ENCODE measurements at places on chromosomes 6 and 20. TPM values are rescaled to one million over a fixed set of nuclear protein-coding genes. Genes with fewer than 3 reads are reported as not detected.

DNA sequence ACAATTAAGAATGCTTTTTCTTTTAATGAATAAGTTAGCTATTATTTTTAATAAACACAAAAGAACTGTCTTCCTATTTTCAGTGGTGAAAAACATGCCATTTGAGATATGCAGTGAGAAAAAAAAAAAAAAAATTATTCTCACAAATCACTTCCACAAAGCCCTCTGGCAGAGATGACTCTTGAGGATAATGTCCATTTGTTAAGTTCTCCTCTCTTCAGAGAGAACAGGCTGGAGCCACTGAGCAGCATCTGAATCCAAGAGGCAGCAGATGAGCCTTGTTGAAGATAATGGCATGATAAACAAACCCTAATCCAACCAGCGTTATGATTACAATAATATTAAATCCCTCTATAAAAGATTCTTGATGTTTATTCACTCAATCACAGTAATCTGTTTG, 105.0 kb downstream of the PTPRK start:
- no peak for DNase-seq

- peak; percentile 94 for DNase-seq
Measured at GRCh38 chr6:44234101-44235025, 11.0 kb downstream of the SLC29A1 start.

Gene PPP1R3G
- total RNA-seq = 0.40 TPM

Gene TNFRSF6B
- 0.40 TPM for total RNA-seq

Gene CDH22
- total RNA-seq = 0.08 TPM

Gene PACRG
- total RNA-seq = 1.8 TPM

DNA sequence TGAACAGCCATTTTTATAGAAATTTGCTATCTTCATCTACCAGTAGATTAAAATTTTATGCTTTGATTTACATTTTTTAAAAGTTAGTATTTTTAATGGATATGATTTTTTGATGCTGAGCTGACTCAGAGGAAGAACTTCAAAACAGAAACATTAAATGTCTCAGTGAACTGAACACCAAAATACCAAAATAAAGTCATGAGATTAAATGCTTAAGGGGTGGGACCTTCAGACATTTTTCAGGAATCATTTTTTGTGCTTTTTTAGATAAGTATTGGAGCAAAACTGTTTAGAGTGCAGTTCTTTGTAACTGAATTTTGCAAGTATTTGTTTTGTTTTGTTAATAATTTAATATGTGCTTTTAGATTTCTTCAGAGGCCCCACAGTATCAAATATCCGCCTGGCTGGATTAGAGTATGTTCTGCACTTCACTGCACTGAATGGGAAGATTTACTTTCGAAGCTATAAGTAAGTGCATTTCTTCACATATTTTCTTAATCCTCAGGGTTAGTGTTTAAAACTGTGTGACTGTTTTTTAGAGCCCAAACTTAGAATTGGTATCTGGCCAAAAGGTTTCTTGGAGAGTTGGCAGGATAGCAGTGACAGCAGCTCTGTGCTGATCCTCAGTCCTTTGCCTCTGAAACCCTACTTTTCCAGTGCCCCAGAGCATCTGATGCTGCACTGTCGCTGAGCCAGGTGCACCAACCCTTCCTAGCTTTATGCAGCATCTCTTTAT, 33.7 kb downstream of the RPF2 start:
- no peak for DNase-seq

Gene RAET1G
- total RNA-seq = not detected

DNA sequence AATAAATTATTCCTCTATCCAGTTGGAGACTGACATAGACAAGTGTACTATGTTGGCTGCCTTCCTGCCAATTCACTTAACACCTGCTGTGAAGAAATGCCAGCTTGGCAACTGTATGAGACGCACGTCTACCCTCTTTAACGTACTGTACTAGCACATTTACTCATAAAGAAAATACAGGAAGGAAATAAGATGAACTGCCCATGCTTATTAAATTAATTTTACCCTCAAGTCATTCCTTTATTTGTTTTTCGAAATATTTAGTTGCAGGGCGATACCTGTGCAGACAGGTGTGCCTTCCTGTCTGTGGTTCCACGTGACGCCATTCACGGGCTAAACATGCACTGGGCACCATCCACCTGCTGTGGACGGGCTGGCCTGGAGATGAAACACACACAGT, 52.0 kb downstream of the PSMG4 start:
- DNase-seq = no peak

Gene ADGRF1
- total RNA-seq = 0.45 TPM

- DNase-seq = no peak
Measured at GRCh38 chr20:19008497-19008896, 194.9 kb downstream of the SCP2D1 start.

DNA sequence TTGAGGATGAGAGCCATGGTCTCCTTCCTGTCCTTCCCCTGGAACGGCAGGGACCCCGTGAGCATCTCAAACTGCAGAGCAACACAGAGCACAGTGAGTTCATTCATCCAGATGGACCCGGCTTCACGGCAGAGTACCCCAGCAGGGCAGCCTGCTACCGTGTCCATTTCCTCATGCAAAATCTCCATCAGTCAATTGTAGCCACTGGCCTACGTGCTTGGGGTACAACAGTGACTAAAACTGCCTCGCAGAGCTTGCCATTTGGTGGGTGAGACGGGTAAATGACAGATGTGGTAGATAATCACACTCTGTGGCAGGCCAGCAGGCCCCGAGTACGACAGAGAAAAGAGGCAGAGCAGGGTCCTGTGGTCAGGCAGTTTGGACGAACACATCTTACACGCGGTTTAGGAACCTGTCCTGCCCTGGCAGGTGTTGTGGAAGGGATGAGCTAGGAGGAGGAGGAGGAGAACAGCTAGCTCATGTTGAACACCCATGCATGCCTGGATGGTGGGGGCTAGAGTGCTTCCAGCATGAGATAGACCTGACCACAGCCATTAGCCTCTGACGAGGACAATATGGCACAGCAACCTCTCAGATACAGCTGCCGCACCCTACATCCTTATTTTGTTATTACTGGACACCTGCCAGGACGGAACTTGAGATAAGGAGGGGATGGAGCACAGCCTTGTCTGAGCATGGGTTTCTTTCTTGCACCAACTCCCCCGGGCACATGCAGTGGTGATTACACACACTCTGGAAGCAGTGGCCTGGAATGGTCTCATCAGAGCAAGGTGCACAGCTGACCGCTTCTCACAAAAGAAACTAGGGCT, 95.6 kb downstream of the RAMACL start:
- DNase-seq = no peak

DNA sequence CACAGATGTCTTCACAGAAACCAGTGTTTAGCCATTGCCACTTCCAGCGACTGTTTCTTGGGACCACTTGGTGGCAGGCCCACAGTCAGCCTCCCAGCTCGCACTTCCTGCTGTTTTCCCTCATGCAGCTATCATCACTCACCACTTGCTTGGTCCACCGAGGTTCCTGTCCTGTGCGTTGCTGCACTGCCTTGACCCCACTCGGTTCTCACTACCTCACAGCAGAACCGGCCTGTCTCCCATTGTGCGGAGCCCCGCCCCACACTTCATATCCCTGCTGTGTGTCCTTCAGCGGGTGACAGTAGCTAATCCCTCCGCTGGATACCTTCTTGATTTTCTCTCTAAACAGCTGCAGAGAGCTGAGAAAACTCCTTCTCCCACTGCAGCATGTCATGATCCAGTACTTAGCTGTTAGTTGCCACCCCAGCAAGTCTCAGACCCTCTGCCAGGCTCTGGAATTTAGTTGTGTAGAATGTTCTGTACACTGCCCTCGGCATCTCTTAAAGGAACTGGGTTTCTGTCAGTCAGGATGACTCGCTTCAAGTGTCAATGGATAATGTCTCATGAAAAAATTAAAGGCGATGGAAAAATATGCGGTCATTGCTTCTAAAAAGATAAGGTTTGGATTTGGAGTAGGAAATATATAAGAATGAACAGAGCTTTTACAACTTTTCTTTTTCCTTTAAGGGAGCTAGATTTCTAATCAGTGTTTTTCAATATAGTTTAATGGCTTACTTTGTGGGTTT, 208.0 kb downstream of the FARS2 start:
- no peak for DNase-seq

Gene NKAIN2
- total RNA-seq = not detected

Gene C6orf47
- total RNA-seq = 7.9 TPM

DNA sequence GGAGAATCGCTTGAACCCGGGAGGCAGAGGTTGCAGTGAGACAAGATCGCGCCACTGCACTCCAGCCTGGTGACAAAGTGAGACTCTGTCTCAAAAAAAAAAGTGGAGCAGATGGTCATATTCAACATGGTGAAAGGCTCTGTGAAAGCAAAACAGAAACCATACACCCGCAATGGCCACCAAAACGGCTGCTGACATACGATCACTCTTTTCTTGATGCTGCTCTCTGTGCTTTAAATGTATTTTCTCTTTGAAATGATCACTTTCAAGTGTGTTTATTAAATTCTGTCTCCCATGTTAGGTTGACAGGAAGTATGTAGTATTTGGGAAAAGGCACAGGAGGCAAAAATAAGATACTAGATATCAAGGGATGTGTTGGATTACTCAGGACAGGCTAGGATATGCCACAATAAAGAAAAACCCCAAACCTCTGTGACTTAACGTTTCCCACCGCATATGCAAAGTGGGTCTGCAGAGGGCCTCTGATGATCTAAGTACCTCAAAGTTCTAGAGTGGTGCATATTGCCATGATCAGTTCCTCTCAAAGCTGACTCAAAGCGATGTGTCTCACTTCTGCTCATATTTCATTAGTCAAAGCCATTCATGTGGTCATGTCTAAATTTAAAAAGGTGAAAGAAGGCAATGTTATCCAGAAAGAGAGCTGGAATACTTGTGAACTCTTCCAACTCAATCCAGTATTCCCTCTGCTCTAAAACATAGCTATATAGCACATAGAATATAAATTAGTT, 155.1 kb upstream of the SOX4 start:
- DNase-seq = no peak

GRCh38 chr6:16238963-16239797, 793 bp downstream of the GMPR start:
- DNase-seq = peak; percentile 78

Gene DOK5
- not detected for total RNA-seq

- DNase-seq = peak; percentile 49
Measured at GRCh38 chr6:12957321-12958051, 240.9 kb downstream of the PHACTR1 start.

GRCh38 chr6:30743099-30744053, 889 bp upstream of the FLOT1 start:
- DNase-seq = no peak

Gene UBE2C
- total RNA-seq = 0.96 TPM

- no peak for DNase-seq
Measured at GRCh38 chr6:15804164-15805154, 141.6 kb upstream of the DTNBP1 start.

GRCh38 chr20:45368221-45368980, 5.4 kb downstream of the SYS1 start:
- DNase-seq = no peak

DNA sequence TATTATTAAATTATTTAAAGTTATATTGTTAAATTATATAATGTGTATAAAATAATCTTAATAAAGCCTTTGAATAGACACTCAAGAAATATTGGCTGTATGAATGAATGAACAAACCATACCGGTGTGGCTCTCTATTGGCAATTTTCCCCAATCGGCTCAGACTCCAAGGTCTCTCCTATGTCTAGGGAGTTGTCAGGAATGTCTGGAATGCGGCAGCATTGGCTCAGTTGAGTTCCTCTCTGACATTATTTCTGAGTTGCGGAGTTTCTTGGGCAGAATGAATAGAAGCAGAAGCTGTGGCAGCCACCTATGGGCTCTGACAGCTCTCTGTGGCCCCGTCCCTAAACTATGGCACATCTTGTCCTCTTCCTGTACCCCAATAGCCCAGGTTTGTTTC, 111.0 kb downstream of the SOBP start:
- DNase-seq = no peak

Gene WFDC2
- 3.7 TPM for total RNA-seq

DNA sequence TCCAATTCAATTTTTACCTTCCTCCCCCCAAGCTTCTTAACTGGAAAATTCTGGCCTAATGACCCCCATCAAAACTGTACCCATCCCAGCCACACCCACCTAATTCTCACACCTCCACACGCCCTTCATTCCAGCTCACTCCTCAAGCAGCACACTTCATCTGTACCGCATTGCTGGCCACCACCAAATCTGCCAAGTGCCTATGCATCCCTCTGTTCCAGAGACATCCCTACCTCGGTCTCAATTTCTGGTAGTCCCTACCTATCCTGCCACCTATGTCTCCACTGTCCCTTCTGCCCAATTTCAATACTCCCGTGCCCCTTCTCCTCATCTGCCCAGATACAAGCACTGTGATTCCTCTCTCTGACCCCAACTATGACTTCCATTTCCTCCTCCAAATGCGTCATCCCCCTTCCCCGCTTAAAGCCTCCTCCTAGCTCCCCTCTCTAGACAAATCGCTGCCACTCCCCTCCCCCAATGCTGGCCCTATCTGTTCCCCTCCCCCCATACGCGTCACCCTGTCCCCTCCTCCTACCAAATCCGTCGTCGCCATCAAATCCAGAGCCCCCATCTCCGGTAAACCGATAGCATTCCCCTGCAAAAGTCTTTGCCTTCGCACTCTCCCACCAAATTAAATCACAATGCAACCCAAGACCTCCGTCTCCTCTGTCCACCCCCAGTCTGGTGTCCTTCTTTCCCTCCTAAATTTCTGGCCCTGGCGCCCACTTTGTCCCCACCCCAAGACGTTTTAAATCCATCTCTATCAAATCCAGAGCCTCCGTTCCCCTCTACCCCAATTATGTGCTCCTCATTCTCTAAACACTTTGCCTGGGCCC, 1.2 kb downstream of the MTCH1 start:
- no peak for DNase-seq

DNA sequence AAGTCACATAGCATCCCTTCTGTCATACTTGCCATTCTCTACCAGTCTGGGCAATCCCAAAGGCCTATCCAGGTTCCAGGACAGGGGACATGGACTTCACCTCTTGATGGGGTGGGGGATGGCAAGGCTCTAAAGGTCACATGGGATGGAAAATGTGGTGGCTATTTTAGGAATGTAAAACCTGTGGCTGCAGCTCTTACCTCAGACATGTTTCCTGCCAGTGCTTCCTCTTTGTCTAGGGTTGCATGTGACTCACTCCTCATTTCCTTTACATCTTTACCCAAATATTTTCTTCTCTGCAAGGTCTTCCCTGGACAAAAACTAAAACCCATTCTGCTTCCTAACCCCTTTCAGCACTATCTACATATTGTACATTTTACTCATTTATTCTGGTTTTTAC, 135.7 kb downstream of the BTBD3 start:
- DNase-seq = no peak

- no peak for DNase-seq
Measured at GRCh38 chr6:7673063-7673536, 52.8 kb upstream of the BMP6 start.

GRCh38 chr20:3068986-3069900, 2.2 kb upstream of the OXT start:
- DNase-seq = peak; percentile 91

Gene CUL7
- total RNA-seq = 8.5 TPM

DNA sequence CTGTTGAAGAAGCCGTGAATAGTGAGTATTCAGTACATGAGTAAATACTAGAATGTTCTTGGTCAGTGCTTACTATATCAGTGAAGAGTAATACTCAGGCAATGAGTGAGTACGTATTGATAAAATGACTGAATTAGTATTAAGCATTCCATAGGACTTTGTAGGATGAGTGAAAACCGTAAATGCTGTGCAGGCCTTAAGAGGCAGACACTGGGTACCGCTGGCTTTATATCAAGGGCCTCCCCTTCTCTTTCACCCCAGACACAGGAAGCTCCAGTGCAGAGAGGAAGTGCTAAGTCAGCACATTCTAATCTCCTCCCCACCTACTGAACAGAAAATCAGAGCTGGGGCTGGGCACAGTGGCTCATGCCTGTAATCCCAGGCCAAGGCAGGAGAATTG, 24.2 kb downstream of the POFUT1 start:
- DNase-seq = no peak

GRCh38 chr6:127302728-127303660, 36.3 kb downstream of the RNF146 start:
- DNase-seq = no peak
